ENCODE measurements at places on chromosomes 3 and 15. TPM values are rescaled to one million over a fixed set of nuclear protein-coding genes. Genes with fewer than 3 reads are reported as not detected.

Gene MME
- total RNA-seq, result 0.54 TPM

Gene THBS1
- 8.5 TPM for total RNA-seq

Gene CFAP92
- not detected for total RNA-seq

DNA sequence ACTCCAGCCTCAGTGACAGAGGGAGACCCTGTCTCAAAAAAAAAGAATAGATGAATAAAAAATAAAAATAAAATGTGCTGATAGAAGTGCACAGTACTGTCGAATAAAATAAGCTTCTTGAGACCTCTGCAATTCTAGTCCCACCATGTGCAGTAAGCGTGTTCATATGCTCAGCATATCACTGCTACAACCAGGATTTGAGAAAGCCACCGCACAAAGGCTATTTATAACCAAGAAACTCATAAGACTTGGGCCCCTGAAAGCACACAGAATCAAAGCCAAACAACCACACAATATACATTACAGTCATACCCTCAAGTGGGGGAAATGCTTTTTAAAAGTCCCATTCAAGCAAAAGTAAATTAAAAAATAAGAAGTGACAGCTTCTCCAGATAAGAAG is 56.5 kb upstream of the FXR1 start:
- no peak for DNase-seq

- DNase-seq, result no peak
Observed at GRCh38 chr3:86451749-86452148, 539.2 kb downstream of the VGLL3 start.

DNA sequence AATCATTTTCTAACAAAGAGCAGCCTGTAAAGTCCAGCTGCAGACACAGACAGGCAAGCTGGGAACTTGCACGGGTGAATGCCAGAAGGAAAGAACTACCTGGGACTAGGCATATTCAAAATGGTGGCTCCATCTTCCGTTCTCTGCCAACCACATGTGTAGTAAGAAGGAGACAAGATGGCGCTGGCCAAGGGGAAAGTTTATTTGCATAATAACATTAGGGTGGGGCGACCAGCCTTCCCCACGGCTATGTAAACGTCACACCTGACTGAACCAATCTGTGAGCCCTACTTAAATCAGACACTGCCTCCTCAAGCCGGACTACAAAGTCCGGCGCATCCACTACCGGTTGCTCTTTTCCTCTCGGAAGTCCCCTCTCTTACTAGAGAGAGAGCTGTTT is 130.8 kb downstream of the SNRK start:
- DNase-seq, result no peak

DNA sequence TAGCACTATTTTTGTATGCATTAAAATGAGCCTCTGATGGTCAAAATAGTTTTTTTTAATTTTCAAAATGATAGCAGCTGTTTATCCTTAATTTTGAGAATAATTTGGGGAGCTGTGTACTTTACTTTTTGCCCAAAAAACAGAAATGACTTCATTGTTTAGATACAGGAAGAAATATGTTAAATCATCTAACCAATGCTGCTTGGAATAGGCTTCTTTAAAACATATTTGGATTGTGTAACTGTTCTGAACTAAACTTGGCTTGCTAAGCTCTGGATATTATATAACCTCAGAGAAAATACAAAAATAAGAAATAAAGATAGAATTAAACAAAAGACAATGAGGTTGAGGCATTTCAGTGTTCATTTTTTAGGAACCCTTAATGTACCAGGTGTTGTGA is 119.3 kb downstream of the SERPINI1 start:
- no peak for DNase-seq
